ENCODE measurements at places on chromosomes 12 and 14.

GRCh38 chr14:23076785-23077408 lies 18.0 kb downstream of the ACIN1 start:
- DNase-seq = no peak

DNA sequence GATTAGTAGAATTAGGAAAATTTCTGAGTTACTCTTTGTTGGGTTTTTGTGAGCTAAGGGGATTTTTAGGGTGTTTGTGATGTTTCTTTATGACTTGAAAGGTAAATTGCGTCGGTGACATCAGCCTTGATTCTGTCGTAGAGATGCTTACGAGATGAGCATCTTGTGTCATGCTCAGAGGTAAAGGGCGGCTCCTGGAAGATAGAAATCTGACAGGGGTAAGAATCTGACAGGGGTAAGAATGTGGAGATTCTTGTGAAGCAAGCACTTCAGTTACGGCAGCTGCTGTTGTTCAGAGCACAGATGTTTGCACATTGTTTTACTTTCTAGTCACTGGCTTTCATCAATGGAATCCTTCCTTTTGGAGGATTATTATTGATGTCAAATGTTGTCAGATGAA lies 22.5 kb downstream of the EML1 start:
- no peak for DNase-seq

DNA sequence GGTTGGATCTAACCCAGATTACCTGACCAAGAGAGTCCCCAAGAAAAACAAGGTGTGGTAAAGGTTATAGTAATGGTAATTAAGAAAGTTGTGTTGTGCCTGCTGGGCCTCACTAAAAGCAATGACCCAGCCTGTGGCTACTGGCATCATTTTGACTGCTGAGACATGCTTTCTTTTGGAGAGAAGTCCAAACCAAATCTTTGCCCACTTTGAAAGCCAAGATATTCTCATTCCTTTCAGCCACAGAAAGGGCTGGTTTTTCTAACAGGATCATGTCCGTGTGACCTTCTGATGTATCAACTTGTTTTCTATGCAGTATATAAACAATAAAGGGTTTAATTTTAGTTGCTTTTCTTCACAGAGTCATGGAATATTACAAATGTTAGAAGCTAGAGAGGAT lies 388.6 kb downstream of the RAD51B start:
- DNase-seq = no peak

DNA sequence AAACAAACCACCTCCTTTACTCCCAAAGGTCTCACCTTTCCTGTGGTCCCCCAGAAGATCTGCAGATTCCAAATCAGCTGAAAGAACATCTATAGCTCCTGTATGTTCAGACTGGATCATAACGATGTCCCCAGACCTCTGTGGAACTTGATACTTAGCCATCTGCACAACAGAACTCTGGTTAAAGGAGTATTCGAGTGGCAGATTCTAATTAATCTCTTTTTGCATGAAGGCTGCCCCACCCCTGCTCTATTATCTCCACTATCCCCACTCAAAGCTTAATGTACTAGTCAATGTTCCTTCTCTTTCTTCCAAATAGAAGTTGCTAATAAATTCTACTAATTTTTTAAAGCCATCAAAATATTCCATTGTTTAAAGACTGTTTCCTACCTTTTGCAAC lies 22.8 kb downstream of the GSTZ1 start:
- DNase-seq = no peak

DNA sequence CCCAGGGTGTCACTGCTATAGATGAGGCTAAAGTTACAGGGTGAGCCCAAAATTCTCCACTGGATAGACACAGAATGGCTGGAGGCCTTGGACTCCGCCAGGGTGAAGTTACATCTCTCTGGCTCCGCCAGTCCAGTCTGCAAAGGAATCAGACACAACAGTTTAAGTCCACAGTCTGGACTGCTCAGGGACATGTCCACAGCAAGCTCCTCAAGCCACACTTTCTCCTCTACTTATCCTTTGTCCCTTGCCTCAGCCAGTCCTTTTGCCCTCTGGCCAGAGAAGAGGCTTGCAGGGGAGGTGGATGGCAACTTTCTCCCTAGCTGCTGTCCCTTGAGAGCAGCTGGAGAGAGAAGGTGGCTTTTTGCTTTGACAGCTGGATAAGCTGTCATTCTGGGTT lies 28.0 kb downstream of the PTPRB start:
- DNase-seq = no peak

DNA sequence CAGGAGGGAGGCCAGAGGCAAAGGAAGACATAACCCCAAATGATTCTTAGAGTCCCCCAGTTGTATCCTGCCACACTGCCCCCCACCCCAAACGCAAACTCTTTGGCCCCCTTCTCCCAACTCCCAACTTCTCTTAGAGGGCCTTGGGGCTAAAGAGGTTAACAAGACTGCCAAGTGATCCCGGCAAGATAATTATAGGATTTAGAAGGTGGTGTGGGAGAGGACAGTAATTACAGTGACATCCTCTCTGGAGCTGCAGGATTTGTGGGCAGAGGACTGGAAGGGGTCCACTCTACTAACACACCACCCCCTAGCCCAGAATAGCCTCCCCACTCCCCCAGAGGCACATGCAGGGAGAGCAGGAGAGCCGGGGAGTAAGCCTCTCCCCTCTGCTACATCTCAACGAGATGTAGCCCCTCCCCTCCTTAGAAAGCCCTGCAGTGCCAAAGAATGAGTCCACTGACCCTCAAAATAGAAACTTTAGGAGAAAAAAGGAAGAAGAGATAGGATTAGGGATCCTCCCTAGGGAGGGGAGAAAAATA lies 5.3 kb upstream of the GDF11 start:
- DNase-seq = no peak

- DNase-seq = no peak
Observed at GRCh38 chr12:124687917-124688316, 120.5 kb upstream of the NCOR2 start.

GRCh38 chr14:65373671-65374039 lies 38.9 kb upstream of the FUT8 start:
- no peak for DNase-seq

- no peak for DNase-seq
Observed at GRCh38 chr12:71566655-71567054, 97.0 kb downstream of the ZFC3H1 start.

- DNase-seq = no peak
Observed at GRCh38 chr12:119412811-119413794, 78.6 kb downstream of the CCDC60 start.

DNA sequence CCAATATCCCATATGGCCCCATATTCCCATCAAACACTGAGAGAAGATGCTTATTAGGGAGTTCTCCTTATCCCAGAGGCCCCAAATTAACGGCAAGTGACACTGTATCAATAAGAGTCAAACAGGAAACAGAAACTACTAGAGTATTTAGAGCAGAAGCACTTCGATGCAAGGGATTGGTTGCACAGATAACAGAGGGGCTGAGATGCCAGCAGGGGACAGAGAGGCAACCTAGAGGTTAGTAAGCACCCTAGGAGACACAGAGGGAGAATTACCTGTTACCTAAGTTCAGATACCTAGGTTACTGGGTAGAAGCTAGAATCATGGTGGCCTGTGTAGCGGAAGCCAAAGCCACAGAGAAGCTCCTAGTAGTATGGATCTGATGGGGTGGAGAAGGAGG lies 2.9 kb downstream of the HEBP1 start:
- no peak for DNase-seq

- no peak for DNase-seq
Observed at GRCh38 chr12:107318806-107319532, 225.6 kb upstream of the CRY1 start.

DNA sequence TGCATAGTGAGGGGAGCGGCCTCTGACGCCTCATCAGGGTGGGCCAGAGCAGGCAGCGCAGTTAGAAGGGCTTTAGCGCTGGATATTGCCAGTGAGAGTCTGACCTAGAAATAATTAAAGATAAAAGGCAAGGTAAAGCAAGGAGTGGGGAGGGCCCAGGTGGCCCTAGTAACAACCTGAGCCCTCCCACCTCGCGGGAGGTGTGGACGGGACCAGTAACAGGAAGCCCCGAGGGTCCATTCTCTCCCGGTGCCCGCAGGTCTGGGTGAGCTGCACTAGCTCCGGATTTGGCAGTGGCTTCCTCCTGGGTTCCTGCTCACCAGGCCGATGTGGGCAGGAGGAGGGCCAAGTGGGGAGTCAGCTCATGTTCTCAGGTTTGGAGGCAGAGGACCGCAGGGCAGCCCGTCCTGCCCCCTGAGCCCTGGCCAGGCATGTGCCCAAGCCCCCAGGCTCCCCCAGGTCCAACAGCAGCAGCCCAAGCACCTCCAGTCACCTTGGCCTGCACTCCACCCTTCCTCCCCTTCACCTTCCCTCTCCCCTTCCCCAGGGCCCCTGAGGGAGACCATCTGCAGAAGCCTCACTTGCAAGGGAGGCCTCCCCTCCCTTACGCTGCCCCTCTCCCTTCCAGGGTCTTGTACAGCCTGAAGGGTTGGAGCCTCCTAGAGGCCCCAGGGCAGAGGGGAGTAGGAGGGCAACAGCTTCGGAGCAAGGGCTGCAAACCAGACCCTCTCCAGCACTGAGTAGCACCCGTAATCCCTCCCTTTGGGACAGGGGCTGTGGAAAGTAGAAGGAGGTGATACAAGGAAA lies 144.3 kb upstream of the FKBP4 start:
- DNase-seq = no peak

DNA sequence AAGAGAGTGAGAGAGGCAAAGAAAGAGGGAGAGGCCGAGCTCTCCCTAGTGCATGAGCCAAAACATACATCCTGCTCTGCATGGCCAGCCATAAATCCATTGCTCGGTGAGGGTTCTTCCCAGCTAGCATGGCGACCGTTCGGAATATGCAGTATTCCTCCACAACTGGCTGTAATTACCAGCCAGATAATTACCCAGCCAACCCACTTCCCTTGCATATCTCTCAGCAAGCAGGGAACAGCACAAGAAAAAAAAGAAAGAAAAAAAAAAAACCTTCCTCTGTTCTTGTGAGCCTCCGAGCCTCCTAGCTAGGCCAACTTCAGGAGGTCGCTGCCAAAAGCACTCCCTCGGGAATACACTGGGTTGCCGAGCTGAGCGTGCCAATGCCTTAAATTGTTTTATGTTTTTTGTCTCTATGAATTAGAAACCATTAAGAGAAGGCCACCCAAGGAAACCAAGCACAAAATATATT lies 567.9 kb downstream of the MED13L start:
- no peak for DNase-seq

DNA sequence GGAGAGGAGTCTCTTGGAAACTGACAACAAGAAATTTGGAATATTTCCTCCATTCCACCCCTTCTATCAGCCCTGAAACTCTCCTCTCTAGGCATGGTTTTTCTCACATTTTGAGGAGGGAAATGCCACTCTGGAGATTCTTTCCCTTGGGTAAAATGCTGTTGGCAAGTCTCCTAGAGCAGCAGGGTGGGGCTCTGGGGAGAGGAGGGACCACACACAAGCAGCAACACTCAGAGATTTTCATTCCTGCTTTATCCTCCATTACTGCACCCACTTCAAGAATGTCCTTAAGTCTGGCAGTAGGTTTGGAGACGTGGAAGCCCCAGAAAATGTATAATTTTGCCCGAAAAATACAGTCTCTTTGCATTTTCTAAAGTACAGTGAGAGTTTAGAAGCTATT lies 130.8 kb upstream of the FLRT2 start:
- no peak for DNase-seq

- no peak for DNase-seq
Observed at GRCh38 chr14:39419272-39419671, 13.0 kb downstream of the FBXO33 start.

GRCh38 chr12:28156804-28157203 lies 33.5 kb upstream of the CCDC91 start:
- no peak for DNase-seq

GRCh38 chr14:22414876-22415604 lies 174.0 kb downstream of the DAD1 start:
- DNase-seq = no peak

DNA sequence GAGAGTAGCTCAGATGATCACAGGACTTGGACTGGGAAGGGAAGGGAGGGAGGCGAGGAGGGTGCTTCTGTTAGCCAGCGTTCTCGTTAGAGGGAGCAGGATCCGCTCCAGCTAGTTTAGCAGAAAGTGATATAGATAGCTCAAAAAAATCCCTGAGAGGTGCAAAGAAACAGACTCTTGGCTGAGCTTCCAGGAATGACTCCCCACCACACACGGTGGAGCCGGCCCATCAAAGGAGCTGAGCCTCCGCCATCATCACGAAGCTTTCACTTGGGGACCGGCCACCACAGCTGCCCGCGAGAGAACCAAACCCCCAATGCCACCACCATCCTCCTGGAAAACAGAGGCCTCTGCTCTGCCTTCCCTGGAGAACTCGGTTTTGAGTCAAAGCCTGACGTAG lies 124.6 kb upstream of the BCL2L14 start:
- no peak for DNase-seq

DNA sequence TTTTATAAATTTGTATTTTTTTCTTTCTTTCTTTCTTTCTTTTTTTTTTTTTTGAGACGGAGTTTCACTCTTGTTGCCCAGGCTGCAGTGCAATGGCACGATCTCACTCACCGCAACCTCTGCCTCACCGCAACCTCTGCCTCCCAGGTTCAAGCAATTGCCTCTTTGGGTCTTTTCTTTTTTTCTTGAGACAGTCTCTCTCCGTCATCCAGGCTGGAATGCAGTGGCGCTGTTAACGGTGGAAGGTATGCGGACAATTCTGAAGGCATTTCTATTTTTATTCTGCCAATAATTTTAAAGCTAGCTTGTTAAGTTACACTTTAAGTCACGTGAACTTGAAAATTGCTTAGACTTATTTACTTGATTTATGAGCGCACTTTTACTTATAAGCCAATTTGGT lies 8.8 kb upstream of the PHC1 start:
- no peak for DNase-seq

DNA sequence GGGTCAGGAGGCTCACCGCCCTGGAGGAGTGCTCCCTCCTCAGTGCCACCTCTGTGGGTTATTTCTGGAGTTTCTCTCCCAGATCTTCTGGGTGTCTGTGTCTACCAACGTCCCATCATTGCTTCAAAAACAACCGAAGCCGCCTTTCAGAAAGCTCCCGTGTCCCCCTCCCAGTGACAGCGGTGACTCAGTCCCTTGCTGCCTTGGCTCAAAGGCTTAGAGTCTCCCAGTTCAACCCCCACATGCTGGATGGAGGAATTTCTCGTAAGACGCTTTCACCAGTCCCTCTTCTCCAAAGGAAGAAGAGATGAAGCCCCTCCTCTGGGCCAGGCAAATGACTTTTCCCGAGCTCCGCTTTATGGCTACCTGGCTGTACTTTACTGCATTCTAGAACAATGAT lies 146.6 kb downstream of the RBM19 start:
- no peak for DNase-seq

DNA sequence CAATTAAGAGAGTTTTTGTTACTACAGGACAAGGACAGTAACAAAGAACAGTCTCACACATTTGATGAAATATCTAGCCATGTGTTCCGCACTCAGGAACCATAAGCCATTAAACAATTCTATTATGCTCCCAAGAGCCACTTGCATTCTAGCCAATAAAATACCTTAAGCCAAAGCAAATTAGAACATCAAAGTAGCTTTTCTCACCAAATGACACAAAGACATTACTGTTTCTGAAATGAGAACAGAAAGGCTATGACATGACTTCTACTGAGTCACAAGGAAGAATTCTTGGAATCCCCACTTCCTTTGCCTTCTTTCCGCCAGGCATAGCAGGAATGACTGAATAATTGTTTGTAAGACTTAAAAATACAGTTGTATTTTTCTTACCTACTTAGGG lies 445.8 kb downstream of the ATP23 start:
- DNase-seq = no peak

GRCh38 chr14:55129086-55129427 lies at the start of gene LGALS3:
LGALS3 (plus strand) TSS chr14:55129252; CDS start chr14:55137374, 8,122 bp downstream.
- DNase-seq = no peak

- no peak for DNase-seq
Observed at GRCh38 chr12:116397148-116397547, 119.7 kb upstream of the MED13L start.

Measured in activated CD8-positive, alpha-beta memory T cell treated with anti-CD3 and anti-CD28 coated beads for 1 hour (primary cell).